ENCODE measurements at places on chromosomes 2 and 18.

GRCh38 chr2:71216501-71216900, 10.4 kb downstream of the PAIP2B start:
- DNase-seq = no peak

GRCh38 chr2:138620431-138620830, 118.9 kb downstream of the SPOPL start:
- DNase-seq = no peak

GRCh38 chr2:211900518-211900917, 638.1 kb downstream of the ERBB4 start:
- DNase-seq = no peak

DNA sequence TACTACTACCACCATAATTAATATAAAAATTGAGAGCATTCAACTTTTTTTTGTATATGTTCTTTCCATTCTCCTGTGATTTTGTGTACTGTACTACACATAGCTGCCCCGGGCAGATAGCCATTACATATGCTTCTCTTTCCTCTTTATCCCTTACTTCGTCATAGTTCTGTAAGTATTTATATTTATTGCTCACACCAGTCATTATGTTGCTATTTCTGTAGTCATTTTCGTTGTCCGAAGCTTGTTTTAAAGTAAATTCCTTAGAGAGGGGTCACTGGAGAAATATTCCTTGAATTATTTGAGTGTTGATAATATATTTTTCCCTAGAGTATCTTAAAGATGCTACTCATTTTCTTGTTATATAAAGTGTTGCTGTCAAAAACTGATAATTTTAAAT, 144.0 kb downstream of the CLIP4 start:
- DNase-seq = no peak

Data from CD4-positive, alpha-beta T cell treated with Interferon alpha-2 for 1 hour (primary cell).